ENCODE measurements at places on chromosomes 4 and X.

GRCh38 chr4:113834298-113834697 lies 72.8 kb upstream of the CAMK2D start:
- DNase-seq: no peak

DNA sequence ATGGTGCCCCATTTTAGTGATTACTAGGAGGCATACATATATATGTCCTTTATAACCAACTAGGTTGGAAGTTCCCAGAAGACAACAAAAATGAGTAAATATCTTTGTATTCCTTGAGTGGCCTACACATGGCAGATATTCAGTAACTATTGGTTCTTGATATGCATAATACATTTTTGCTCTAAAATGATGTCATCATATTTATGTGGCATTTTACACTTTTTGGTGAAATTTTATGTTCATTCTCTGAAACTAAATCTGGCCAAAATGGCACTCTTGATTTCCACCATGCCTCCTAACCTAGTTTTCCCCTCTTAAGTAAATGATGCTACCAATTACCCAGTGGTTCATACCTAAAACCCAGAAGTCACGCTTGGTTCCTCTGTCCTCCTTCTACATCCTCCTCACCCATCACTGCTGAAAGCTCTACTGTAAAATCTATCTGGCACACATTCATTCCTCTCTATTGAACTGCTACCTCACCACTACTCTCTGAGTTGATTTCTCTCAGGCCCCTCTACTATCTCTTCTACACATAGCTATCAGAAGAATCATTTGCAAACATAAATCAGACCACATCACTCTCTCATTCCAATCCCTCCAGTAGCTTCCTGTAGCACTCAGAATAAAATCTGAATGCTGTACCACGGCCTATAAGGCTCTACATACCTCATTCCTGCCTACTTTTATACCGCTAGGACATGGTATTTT lies 13.4 kb downstream of the SLC10A7 start:
- no peak for DNase-seq

DNA sequence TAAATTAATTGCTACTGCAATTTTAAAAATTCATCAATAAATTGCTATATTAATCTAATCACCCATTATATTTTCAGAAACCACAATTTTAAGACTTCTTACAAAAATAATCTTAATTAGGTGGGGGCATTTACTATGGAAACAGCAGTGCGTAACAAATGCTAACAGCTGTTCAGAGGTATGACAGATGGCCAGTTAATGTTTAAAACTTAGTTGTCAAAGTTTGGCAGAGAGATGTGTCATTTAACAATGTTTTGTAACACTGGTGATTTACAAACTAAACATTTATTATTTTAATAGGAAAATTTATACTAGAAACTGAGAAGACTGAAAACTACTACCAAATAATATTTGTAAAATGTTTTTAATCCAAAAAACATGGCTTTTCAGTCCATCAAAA lies 85.2 kb upstream of the GPR34 start:
- no peak for DNase-seq

GRCh38 chr4:180999217-180999616 lies 1244.0 kb upstream of the TENM3 start:
- DNase-seq: no peak

- peak; percentile 11 for DNase-seq
These were observed 216.8 kb downstream of the IL15 start for GRCh38 chr4:141853091-141853764.

DNA sequence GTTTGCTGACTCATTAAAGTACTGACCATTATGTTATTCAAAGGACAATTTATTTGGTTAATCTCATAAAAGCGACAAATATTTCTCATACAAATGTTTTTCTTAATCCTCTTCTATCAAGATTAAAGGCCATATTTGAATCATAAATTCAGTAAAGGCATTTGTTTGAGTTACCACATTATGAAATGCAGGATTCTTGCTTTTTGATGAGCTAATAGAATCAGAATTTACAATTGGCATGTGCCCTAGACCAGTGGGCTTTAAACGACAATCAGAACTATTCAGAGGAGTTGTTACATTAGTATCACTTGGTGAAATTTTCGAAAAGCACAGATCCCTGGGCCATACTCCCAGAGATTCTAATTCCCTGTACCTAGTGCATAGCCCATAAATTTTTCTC lies 55.3 kb downstream of the KLHL4 start:
- DNase-seq: no peak

GRCh38 chr4:1869530-1870327 lies 1.5 kb upstream of the NSD2 start:
- no peak for DNase-seq

DNA sequence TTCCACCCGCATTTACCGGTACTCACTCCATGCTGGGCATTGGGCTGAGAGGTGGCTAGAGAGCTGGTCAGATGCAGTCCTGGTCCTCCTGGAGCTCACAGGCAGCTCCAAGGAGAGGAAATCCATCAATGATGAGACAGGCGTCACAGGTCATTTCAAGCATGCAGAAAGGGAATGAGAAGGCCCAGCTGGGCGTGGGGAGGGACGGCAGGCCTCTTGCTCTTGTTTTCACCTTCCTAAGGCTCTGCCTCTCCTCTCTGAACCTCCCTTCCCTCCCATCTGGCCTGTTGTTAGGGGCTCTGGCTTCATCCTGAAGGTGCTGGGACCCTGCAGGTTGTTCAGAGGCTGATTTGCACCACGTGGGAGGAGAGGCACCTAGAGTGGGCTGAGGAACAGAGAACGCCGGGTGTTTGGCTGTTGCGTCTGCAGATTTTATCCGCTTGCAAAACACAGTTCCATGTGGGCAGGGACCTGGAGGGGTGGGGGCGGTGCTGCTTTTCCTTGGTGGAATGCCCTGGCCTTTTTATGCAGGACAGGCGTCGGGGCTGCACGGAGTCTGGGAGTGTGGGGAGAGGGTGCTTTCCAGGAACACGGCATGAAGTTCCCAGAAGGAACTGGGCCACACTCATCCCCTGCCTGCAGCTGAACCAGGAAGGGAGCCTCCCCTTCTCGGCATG lies 81.5 kb upstream of the PSAPL1 start:
- DNase-seq: no peak
